ENCODE measurements at places on chromosomes 6 and 20.

DNA sequence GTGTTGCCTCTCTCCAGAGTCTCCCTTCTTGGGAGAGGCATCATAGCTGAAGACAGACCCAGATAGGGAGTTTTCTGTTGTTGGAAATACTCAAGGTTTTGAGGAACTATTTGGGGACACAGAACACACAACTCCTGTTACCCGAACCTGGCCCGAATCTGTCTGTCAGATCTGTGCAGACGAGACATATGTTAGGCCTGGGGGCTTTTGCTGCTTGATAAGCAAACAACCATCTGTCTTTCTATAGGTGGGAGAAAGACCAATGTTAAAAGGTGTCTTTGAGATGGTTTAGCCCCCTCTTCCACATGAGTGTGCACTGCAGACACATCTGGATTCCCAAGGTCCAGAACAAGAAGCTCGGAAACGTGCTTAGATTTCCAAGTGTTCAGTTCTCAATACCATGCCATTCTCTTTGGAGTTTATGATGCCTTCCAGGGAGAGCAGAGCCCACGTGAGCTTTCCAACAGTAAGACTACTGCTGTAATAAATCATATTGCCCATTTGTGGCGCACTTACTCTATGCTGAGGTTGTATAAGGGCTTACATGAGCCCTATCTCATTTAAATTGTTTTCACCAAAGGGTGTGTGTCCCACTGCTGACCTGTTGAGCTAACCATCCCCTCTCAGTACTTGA is 3.8 kb upstream of the STX16 start:
- no peak for DNase-seq

- no peak for DNase-seq
Observed at GRCh38 chr6:48552905-48553304, 441.9 kb upstream of the PTCHD4 start.

- DNase-seq = no peak
Observed at GRCh38 chr6:98823428-98824161, 10.8 kb upstream of the POU3F2 start.

- no peak for DNase-seq
Observed at GRCh38 chr6:135087403-135087802, 32.8 kb upstream of the HBS1L start.

- DNase-seq = peak; percentile 72
Observed at GRCh38 chr20:373171-373890, 7.2 kb upstream of the TRIB3 start.

- no peak for DNase-seq
Observed at GRCh38 chr6:114334237-114334636, 8.6 kb downstream of the HS3ST5 start.

DNA sequence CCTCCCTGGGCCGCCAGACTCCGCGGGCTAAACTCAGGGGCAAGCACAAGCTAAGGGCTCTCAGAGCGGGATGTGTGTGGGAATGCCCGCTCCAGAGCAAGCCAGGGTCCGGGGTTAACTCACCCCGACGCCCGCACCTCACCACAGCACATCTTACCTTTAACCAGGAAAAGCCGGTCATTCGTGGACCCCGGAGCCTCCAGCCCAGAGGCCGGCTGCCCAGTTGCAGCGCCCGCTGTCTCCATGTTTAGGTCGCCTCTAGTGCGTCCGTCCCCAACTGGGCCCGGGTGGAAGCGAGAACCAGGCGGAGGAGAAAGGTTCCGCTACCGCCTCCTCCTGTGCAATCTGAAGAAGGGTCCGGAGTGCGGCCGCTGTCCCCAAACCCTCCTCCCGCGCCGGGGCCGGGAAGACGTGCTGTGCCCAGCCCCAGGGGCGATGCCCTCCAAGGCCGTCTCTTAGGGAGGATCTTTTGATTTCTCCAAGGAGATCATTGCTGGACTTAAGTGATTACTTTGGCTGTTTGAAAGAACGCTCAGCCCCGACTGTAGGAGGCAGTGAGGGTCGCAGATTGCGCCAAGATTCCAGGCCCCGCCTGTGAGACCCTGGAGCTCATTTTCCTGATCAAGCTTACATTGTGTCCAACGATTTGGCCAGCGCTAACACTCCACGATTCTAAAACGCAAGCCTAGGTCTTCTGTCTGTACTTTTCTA is at the start of gene TMEM242:
TSS of gene TMEM242 (minus strand) at position 265 of the 711 bp plus-strand sequence. CDS start at position 245, 20 bp downstream.
- DNase-seq = peak; percentile 93

DNA sequence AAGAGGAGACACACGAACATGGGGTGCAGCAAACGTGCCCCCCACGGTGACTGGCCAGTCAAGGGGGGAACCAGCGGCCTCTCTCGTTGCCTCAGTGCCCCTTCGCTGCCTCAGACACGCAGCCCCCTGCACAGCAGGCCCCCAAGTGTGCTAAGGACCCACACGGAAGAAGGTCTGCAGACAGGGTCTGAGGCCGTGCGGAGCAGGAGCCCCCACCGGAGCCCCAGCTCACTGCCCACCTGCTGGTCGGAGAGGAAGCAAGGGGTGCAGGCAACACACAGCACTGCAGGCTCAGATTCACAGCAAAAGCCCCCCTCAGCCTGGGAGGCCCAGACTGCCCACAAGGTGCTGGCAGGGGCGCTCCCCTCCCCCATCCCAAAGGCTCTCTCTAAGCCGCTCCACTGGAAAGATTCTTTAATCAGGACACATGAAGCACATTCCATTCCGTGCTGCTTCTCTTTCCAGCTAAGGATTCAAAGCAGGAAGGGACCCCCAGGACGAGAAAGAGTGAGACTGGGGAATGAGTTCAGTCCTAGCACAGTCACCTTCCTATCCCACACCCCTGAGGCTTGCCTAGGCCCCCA is 105.1 kb downstream of the SLC23A2 start:
- DNase-seq = no peak

GRCh38 chr6:169981568-169981967 is 230.1 kb downstream of the ERMARD start:
- no peak for DNase-seq

- DNase-seq = no peak
Observed at GRCh38 chr6:136464148-136464547, 86.1 kb downstream of the MAP7 start.

DNA sequence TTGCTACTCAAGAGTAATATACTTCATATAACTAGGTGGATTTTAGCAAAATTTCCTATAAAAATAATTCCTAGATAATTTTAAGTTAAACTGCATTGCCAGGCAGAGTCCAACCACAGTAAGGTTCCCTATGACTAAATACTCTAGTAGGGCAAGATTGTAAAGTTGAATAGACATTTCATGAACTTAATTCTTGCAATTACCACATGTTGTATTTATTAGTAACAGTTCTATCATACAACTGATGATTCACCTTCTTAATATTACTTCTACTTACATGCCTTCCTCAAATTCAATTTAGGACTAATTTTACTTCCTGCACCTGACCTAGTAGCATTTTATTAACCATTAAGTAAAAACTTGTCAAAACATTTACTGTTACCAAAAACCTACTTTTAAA is 266.7 kb upstream of the THEMIS start:
- peak; percentile 21 for DNase-seq

GRCh38 chr6:34554291-34555006 is 1.7 kb downstream of the SPDEF start:
- DNase-seq = no peak

DNA sequence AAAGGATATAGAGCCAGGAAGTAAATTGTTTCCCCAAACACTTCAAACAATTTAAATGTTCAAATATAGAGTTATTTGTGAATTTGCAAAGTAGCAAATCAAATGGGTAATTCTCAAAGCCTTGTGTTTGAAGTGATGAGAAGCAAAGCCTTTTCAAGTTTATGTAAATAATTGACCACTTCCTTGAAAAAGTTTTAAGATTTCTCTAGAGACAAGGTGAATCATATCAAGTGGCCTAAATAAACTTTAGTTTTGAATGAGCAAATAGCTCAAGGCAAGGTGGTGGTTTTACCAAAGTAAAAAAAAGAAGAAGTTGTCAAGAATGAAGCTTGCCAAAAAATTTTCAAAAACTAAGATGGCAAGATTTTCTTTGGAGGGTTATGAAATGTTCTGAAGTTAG is 42.6 kb upstream of the IFNGR1 start:
- no peak for DNase-seq

DNA sequence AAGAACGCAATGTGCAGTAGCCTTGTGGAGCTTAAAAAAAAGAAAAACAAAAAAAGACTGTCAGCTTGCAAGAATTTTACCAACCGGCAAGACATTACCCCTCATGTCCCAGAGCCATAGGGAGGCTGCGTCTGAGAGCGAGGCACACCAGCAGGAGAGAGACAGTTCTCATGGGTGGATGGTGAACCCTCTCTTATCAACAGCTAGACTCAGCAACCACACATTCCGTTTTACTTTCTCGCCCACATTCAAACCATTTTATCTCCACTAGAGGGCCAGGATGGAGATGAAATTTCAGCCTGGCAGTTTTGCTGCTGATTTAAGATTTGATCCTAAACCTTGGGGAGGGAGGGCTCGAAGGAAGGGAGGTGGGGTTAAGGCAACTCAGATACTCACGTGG is 247.0 kb downstream of the ATXN1 start:
- peak; percentile 59 for DNase-seq

DNA sequence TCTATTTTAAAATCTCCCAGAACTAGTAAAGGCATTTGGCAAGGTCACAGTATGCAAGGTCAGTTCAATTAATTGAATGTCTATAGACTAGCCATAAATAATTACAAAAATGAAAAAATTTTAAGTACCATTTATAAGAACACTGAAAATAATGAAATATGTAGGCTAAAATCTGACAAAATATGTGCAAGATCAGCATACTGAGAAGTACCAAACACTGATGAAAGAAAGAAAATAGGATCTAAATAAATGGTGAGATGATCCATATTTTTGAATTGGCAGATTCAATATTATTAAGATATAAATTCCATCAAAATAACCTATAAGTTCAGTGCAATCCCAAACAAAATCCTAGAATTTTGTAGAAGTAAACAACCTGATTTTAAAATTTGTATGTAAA is 28.0 kb upstream of the NELFCD start:
- no peak for DNase-seq

GRCh38 chr20:33984182-33984719 is 9.5 kb upstream of the RALY start:
- no peak for DNase-seq

DNA sequence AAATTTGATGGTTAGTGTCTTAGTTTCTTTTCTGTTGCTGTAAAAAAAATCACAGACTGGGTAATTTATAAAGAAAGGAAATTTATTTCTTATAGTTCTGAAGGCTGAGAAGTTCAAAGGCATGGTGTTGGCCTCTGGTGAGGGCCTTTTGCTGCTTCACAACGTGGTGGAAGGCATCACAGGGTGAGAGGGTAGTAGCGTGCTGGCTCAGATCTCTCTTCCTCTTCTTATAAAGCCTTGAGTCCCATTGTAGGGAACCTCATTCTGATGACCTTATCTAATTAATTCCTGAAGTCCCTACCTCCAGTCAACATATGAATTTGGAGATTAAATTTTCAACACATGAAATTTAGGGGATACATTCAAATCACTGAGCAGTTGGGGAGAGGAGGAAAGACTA is 62.0 kb downstream of the ARID1B start:
- DNase-seq = no peak

GRCh38 chr20:57877131-57877824 is 167.5 kb upstream of the PMEPA1 start:
- no peak for DNase-seq

GRCh38 chr6:153001767-153002612 is 519 bp downstream of the MTRF1L start:
- DNase-seq = peak; percentile 19

DNA sequence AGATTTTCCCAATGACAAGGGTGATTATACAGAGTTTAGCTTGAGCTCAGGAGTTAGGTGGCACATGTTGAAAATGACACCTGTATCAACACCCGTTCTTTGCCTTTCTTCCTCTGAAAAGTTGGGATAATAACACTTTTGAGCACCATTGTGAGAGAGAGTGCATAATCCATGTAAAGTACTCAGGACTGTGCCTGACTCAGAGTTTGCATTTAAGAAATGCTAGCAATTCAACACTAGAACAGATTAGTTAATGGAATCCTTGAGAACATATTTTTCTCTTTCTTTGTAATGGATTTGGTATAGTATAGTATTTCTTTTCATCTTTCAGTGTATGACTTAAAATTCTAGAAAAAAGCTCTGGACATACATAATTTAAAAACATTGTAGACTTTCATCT is 449.2 kb downstream of the GJA1 start:
- DNase-seq = no peak

DNA sequence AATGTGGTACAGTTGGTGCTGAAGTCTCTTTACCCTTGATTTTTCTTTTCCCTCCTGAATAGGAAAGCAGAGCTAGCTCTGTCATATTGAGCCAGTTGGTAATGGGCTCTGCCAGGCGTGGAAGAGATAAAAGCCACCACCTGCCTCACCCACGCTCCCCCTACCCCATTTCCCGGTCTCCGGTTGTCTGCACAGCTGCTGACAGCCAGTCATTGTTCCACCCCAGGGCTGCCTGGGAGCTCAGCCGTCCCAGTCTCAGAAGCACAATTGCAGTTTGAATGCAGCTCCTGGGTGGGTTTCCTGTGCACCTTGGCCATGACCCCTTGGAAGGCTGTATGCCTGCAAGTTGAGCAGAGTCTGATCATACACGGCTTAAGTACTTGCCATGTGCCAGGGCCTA is 675.2 kb upstream of the FLRT3 start:
- DNase-seq = no peak

DNA sequence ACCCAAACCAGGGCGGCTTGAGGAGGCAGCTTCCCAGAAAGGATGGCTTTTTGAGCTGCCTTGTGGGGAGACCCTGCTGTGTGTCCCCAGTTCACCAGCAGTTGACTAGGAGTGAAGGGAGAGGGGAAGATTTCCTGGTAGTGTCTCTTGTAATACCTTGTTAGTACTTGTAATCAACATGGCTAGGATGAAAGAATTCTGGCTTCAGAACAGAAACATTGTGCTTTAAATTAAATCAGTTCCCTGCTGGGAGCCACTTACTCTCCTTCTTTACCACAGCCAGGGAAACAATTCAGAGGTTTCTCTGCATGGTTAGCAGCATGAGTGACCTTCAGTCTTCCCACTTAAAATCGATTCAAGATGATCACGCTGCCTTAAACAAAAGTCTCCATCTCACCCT is 525.4 kb upstream of the ID4 start:
- DNase-seq = no peak

- DNase-seq = no peak
Observed at GRCh38 chr6:168349718-168350210, 30.2 kb upstream of the DACT2 start.

GRCh38 chr20:25230166-25230831 is 17.6 kb upstream of the PYGB start:
- DNase-seq = no peak

DNA sequence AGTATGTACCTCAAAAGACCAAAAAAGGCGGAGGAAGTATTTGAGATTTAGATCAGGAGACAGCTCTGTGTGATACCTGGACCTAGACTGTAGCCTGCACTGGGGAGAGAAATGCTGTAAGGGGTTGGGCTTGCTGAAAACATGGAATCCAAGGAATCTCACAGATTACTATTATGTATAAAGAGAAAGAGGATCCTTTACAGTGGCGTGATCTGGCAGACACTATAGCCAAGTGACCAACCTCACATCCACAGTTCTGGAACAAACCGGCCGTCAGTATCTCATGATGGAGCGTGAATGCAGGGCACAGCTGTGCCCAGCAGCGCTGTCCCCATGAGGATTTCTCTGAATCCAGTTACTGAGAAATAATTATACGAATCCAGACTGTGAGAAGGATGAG is 12.3 kb downstream of the DDX27 start:
- no peak for DNase-seq
